ENCODE measurements at places on chromosomes 3 and 15.

DNA sequence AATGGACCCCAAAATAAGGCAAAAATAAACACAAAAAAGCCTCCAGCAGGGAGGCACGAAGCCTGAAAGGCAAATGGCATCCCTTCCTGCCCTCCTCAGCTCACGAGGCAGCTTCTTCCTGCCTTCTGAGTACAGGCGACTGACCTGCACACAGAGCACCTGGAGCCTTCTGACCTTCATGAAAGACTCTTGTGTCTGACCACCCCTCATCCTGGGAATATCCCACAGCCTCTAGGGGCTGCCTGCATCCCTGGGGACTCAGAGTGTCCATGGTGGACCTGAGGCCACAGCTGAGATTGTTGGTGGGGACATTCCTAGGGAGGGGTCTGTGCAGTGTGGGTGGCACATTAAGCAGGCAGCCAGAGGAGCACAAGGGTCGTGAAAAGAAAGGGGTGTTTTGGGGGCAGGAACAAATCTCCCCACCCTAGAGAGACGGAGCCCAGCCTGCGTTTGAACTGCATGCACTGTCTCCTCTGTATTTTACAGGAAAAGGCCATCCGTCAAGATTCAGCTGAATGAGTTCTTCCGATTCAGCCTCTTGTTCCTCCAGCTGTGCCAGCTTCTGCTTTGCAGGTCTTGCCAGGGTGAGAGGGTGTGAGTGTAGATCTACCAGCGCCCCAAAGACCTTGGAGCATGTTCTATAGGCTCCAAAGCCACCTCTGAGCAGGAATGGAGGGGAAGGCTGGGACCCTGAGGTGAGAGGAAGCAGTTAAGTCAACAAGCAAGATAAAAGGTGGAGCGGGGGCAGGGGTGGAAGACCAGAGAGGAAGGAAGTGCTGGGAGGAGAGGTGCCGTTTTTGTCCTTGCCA lies 80.4 kb upstream of the MEF2A start:
- DNase-seq: no peak

DNA sequence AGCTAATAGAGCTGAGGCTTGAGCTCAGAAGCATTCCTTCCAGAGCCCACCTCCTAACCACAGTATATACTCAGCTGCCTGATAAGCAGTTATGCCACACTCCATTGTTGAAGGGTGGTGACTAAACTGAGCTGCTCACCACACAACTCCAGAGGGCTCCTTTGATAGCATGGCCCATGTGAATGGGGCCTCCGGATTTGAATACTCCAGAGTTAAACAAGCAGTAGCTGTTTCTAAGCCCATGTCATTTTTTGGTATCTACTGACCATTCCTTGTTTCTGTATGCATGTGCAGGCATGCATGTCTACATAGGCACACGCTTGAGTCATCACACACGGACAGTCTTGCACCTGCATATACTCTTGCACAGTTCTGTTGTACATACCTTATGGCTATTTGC lies 28.9 kb downstream of the IGSF10 start:
- DNase-seq: no peak

- DNase-seq: no peak
These were observed 406.8 kb downstream of the SHQ1 start for GRCh38 chr3:72441284-72441994.

GRCh38 chr3:126267169-126267975 lies 87.0 kb upstream of the ALDH1L1 start:
- DNase-seq: no peak

DNA sequence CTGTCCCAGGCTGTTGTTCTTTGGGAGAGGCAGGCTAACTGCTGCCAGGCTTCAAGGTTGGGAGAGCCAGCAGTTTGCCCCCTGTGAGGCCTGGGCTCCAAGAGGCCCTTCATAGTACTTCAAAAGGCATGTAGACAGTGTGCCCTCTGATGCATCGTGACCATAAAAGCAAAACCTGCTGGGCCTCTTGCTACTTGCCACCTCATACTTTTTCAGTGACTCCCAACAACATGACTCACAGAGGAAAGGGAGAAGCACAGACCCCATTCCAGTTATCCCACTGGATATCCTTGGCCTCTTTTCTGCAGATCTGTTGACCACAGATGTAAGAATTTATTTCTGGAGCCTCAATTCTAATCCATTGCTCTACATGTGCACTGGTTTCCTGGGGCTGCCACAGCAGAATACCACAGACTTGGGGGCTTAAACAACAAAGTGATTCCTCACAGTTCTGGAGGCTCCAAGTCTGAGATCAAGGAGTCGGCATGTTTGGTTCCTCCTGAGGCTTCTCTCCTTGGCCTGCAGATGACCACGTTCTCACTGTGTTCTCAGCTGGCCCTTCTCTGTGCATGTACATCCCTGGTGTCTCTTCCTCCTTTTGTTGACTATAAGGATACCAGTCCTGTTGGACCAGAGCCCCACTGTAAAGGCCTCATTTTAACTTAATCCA lies 8.9 kb upstream of the NSMCE3 start:
- no peak for DNase-seq

DNA sequence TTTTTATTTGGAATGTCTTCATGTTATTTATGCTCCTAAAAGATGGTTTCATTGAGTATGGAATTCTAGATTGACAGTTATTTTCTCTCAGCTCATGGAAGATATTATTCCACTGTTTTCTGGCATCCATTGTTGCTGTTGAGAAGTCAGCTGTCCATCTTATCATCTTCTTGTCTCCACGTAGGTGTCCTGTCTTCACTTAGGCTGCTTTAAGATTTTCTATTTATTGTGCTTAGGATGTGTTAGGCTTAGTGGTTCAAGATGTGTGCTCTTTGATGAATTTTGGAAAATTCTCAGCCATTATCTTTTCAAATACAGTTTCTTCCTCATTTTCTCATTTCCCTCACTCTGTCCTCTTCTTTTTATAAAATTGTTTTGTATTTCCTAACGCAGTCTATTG lies 52.0 kb downstream of the SNRK start:
- DNase-seq: no peak

All from activated CD4-positive, alpha-beta T cell treated with anti-CD3 and anti-CD28 coated beads for 48 hours (primary cell).